ENCODE measurements at places on chromosomes 1 and 21.

DNA sequence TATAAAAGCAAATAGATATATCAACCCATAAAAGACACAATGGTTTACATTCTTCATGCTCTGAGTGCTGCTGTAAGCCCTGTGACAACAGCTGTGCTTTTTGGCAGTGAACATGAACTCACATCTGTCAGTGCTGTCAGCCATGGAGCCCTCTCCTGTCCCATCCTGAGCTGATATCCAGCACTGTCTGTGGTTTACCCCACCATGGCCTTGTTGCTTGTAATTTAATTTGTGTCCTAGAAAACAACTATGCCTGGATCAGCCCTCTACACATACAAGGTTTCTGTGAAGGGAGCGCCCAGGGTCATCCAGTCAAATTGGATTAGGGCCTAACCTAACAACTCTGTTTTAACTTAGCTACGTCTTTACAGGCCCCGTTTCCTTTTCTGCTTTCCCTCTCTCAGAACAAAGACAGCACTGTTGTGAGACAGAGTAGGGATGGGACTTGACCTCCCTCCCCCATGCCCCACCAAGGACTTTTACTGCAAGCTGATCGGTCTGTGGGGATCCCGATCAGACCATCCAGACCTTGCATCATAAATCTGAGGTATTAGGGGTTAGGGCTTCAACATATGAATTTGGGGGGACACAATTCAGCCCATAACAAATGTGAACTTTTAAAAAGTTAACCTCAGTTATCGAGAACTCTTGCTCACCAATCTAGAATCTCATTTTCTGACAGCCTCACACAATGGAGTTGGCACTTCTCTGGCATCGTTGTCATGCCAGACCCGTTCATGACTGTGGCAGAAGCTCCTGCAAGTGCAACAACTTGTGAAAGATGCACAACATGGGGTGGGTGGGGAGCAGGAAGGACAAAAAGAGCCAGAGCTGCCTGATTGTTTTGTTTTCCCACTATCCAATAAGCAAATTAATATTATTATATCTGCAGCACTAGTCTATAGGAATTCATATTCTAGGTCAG lies 16.4 kb upstream of the SLC44A3 start:
- no peak for DNase-seq

DNA sequence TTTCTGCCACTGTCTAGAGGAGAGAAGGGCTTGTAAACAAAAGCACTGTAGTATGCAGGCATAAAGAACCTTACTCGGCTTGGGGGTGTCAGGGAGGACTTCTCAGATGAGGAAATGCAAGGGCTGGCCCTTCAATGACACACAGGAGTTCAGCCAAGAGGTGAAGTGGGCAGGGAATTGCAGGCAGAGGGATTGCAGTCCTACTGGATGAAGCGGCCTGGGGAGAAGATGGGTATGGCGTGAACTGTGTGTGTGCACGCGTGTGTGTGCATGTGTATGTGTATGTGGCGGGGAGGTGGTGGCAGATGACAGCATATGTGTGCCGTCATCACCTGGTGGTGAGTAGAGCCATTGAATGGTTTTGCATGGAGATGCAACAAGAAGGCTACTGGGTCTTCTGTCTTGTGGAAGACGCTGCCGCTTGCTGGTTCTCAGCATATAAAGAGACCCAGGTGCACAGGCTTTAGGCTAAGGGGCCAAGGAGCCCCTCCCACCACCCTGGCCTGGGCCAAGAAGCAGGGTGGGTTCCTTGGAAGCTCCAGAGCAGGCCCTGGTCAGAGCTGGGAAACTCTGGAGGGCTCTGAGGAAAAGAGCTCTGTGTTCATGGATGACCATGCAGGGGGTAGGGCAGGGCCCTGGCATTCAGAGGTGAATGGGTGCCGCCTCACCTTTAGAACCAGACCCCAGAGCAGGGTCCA lies 4.1 kb upstream of the EPS8L3 start:
- no peak for DNase-seq

DNA sequence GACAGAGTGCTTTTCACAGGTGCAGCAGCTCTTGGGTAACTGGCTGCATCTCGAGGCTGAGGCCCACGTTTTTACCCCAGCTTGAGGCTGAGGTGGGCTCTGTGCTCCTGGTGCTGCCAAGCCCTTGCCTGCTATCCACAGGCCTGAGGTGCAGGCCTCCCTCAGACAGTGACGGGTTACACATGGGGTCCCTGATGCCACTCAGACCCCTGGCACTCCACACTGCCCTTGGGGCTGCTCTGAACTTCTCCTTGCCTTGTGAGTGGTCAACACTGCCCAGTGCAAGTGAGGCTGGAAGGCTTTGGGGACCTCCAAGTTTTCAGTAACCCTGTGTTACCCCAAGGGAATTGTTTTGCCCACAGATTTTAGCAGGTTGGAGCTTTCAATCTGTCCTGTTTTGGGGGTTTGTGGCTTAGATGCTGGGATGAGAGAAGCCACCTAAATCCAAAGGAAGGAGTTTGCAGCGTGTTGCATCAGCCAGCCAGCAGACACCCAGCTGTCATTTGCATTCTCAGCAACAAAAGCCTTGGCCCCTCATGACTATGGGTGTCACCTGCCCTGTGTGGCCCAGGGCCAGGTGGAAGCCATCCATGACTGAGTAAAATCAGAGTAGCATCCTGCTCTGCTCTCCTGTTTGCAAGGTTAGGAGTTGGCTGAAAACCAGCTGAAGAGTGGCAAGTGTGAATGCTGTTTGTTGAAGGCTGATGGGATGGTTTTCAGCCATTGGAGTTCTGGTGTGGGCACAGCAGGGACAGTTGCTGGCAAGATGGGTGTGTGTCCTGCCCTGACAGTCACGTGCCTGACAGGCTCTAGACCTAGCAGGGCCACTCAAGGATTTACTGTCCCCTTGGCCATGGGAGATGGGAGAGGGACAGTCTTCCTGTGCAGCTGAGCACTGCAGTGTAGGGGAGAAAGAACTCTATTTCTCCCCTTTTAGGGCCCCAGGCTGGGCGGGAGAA lies 3.2 kb downstream of the RNF187 start:
- DNase-seq: no peak

- no peak for DNase-seq
Measured at GRCh38 chr1:221067721-221068120, 188.5 kb downstream of the HLX start.

DNA sequence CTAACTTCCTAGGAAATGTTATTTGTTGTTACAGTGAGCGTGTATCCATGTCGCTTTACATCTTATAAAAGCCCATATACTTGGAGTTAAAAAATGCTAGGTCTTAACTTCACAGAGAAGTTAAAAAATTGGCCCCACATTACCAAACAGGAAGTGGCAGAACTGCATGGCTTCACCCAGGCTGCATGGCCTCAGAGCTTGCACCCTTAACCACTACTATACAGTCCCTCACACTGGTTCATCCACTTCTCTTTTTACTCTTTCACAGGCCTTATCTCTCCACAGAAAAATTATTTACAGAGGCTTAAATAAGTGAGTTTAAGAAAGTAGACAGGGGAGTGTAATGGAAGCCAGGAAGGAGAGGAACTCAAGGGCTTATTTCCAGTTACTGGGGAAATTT lies 402.5 kb downstream of the HHAT start:
- no peak for DNase-seq
